ENCODE measurements at places on chromosomes 5 and 9.

DNA sequence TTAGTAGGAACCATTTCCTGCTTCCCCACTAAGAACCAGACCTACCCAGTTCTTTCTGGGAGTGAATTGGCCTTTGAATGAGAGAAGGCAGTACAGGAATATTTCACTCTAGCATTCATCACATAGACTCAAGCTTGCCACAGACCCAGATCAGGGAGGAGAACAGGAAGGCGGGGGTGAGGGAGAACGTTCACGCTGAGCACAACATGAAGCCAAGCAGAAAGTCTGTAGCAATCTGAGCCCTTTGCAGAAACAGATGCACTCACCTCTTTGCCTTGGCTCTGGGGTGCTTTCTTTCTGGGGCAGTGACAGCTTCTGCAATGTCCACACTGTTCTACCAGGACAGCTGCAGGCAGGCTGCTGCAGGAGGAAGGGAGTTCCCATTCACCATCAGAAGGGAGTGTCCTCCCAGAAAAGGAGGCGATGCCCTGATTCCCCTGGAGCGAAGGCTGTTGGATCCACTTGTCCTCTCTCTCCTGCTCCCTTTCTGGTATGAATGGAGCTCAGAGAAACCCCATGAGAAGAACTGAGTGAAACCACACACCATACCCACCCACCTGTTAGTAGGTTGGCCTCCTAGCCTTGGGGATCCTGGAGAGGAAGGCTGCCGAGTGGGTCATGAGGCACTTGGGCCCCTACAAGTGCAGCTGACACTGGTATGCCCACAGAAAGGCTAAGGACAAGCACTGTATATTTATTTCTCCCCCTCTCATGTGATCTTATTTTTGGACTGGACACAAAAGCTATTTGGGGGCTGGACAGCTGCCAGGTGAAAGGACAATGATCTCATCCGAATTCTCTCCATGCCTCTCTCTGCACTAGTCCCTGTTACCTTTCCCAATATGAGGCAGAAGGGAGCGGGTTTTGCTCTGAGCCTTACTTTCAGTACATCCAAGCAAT lies 11.7 kb upstream of the FGF1 start:
- DNase-seq, result no peak

DNA sequence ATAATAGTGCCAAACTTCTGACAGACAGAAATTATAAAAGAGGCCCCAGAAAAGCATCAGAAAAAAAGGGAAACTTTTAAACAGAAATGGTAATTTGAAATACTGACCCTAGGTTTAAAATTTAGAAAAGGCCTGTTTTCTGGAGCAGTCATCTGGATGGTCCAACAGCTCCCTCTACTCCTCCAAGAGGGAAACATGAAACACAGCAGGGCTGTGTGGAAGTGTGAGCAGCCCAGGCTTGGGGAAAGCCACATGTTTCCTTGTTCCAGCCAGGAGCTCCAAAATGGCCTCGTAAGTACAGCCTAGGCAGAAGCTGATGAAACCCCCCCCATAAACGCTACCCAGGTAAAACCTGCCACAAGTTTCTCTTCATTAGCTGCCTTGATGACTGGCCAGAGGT lies 499.3 kb upstream of the ADAMTS16 start:
- no peak for DNase-seq

DNA sequence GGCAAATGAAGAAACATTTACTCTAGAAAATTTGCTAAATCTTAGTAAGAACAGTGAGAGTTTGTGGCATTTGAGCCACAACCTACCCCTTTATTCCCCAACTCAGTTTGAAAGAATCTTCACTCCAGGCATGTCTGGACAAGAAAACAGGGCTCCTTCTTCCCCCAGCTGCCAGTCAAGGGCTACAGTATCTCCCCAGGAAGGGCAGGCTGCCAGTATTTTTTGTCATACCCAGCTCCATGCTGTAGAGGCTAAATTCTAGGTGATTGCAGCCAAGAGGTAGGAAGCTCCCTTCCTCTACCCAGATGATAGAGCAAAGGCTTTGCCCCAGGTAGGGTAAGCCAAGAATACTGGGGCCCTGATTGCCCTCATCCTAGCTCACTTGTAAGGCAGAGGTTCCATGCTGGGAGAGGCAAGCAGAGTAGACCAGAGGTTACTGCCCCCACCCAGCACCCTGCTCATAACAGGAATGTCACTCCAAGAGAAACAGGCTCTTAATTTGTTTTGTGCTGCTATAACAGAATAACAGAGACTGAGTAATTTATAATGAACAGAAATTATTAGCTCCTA lies 20.0 kb upstream of the GRPEL2 start:
- no peak for DNase-seq

GRCh38 chr5:149855366-149855765 lies 89.2 kb downstream of the PDE6A start:
- DNase-seq, result no peak

- DNase-seq, result no peak
Measured at GRCh38 chr5:5331848-5332247, 90.6 kb upstream of the ICE1 start.

DNA sequence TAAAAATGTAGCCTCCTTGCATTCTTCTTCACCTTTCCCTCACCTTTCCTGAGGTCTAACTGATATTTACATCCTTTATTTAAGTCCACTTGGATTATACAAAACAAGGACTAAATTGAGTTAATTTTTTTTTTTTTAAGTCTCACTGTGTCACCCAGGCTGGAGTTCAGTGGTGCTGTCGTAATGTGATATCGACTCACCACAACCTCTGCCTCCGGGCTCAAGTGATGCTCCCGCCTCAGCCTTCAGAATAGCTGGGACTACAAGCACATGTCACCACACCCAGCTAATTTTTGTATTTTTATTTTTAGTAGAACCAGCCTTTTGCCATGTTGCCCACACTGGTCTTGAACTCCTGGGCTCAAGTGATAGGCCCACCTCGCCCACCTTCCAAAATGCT lies 195.3 kb downstream of the BNC2 start:
- DNase-seq, result no peak

DNA sequence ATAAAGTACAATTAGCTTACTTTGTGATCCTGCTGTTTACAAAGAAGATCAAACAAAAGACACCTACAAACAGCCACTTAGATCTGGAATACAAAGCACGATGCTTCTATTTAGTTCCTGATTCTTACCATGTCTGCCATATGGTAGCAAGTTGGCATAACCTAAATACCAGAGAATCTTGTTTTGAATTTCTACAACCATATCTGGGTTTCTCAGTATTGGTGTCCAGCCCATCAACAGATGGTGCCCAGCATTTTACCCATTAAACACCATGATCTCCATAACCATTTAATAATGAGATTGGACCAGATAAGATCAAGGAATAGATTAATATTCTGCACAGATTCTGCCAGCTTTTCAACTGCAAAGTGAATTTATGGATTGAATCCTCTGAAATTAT lies 29.8 kb downstream of the SLC24A2 start:
- DNase-seq, result no peak

GRCh38 chr9:78131969-78132700 lies 100.5 kb upstream of the GNAQ start:
- no peak for DNase-seq

GRCh38 chr5:79147076-79147475 lies 35.5 kb downstream of the BHMT start:
- DNase-seq, result no peak

GRCh38 chr9:84228130-84228720 lies 112.3 kb downstream of the SLC28A3 start:
- no peak for DNase-seq

GRCh38 chr5:132238169-132238744 lies 10.6 kb upstream of the P4HA2 start:
- peak; percentile 96 for DNase-seq

GRCh38 chr9:109101810-109102209 lies 17.9 kb downstream of the TMEM245 start:
- no peak for DNase-seq

DNA sequence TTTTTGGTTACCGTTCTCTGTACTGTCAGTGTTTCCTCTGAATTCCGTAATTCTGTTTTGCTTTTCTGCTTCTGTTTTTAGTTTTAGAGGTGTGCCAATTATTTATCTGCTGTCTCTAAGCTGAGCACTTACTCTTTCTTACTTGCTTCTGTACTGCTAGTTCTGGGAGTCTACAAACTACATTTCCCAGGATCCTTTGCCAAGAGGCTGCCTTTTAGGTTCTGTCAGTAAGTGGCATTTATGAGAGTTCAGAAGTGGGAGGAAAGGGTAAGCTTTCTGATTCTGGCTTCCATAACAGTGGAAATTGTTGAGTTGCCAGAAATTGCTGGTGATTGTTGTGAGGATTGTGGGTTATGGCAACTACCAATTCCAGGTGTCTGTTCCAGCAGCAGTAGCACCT lies 102.4 kb downstream of the OSTF1 start:
- DNase-seq, result no peak
